ENCODE measurements at places on chromosomes 4 and X. TPM values are rescaled to one million over a fixed set of nuclear protein-coding genes. Genes with fewer than 3 reads are reported as not detected.

Gene TBC1D9
- total RNA-seq: 1.0 TPM

Gene SPANXD
- total RNA-seq: not detected

Gene ADH5
- total RNA-seq: 322 TPM

Gene ADH4
- total RNA-seq: not detected

Gene CXXC4
- total RNA-seq: 1.8 TPM

Gene PCDH19
- 0.46 TPM for total RNA-seq

Gene PPP3CA
- total RNA-seq: 38.0 TPM

Gene THAP9
- 13.2 TPM for total RNA-seq

Gene LNX1
- 3.1 TPM for total RNA-seq

Gene UGT2B15
- not detected for total RNA-seq

Data from H1 (cell line).